ENCODE measurements at places on chromosomes 2 and 18. TPM values are rescaled to one million over a fixed set of nuclear protein-coding genes. Genes with fewer than 3 reads are reported as not detected.

NEB gene
- 1.7 TPM for total RNA-seq

ADI1 gene
- total RNA-seq = 51.9 TPM

GALR1 gene
- not detected for total RNA-seq

OSBPL6 gene
- total RNA-seq = 0.66 TPM

MAB21L4 gene
- not detected for total RNA-seq

SNORC gene
- total RNA-seq = 6.9 TPM

SLC14A1 gene
- total RNA-seq = 0.39 TPM

C2orf66 gene
- total RNA-seq = not detected

IMPACT gene
- total RNA-seq = 18.6 TPM

SIX2 gene
- 3.3 TPM for total RNA-seq

KIAA2012 gene
- not detected for total RNA-seq

GNLY gene
- not detected for total RNA-seq

TMEM200C gene
- 0.78 TPM for total RNA-seq

BOD1L2 gene
- not detected for total RNA-seq

B4GALT6 gene
- 0.98 TPM for total RNA-seq

LINC00305 gene
- not detected for total RNA-seq

C2orf81 gene
- total RNA-seq = 14.4 TPM

ARHGEF4 gene
- total RNA-seq = 50.7 TPM

GBX2 gene
- not detected for total RNA-seq

SCN3A gene
- total RNA-seq = 2.2 TPM

HOXD9 gene
- total RNA-seq = 3.1 TPM

DCDC2C gene
- 2.9 TPM for total RNA-seq

ERFE gene
- not detected for total RNA-seq

RESP18 gene
- not detected for total RNA-seq

PGAP1 gene
- total RNA-seq = 13.3 TPM

MAPK4 gene
- 1.4 TPM for total RNA-seq

CFAP65 gene
- not detected for total RNA-seq

SATB2 gene
- total RNA-seq = 13.8 TPM

UGT1A8 gene
- not detected for total RNA-seq

RBM43 gene
- 13.6 TPM for total RNA-seq

KRTCAP3 gene
- 3.6 TPM for total RNA-seq

CD28 gene
- 0.42 TPM for total RNA-seq

TYMS gene
- total RNA-seq = 0.90 TPM

DLGAP1 gene
- total RNA-seq = 3.3 TPM

CRYGC gene
- not detected for total RNA-seq

SERPINB11 gene
- not detected for total RNA-seq

GALM gene
- 33.0 TPM for total RNA-seq

EGR4 gene
- not detected for total RNA-seq

FAM110C gene
- total RNA-seq = 0.66 TPM

KANSL1L gene
- 87.0 TPM for total RNA-seq

OBSL1 gene
- 90.0 TPM for total RNA-seq

All from tibial nerve (tissue), 4 donors.